ENCODE measurements at places on chromosomes 2 and 18. TPM values are rescaled to one million over a fixed set of nuclear protein-coding genes. Genes with fewer than 3 reads are reported as not detected.

DNA sequence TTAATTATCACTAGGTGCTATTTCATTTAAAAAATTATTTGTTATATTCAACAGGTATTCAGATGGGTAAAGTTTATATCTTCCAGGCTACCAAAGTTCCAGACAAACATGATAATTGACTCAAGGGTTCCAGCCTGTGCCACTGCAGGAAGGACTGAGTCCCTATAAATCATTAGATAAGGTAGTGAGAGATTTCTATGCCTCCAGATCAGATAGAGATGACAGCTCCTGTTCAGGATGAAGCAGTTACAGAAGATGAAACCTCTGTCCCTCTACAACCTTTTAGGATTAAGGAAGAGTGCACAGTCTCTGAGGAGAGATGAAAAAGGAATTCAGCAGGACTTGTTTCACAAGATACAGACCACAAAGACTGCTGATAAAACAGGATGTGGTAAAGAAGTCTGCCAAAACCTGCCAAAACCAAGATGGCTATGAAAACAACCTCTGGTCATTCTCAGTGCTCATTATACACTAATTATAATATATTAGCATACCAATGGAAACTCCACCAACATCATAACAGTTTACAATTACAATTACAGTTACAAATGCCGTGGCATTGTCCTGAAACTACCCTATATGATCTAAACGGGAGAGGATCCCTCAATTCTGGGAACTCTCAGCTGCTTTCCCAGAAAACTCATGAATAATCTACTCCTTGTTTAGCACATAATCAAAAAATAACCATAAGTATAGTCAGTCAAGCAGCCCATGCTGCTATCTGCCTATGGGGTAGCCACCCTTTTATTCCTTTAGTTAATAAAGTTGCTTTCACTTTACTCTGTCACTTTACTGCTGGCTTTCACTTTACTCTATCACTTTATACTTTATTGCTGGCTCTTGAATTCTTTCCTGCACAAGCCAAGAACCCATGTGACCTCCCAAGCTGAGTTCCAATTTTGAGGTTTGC lies 288.5 kb downstream of the PDE11A start:
- peak; percentile 47 for DNase-seq

DNA sequence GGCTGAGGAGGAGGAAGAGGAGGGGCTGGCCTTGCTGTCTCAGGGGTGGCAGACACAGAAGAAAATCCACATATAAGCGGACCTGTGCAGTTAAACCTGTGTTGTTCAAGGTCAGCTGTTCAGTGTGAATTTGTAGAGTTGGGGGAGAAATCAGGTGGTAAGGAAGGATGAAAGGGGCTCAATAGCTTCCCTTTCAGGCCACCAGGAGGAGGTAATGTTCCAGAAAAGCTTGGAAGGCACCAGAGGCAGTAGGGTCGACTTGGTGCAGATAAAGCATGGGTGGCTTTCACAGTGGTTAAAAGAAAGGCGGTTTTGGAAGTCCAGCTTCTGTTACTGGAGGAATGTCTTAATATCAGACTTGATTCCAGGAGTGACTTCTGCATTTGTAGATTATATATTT lies 167.4 kb downstream of the THSD7B start:
- DNase-seq: no peak

- DNase-seq: no peak
Measured at GRCh38 chr2:234099266-234099665, 48.8 kb downstream of the SPP2 start.

DNA sequence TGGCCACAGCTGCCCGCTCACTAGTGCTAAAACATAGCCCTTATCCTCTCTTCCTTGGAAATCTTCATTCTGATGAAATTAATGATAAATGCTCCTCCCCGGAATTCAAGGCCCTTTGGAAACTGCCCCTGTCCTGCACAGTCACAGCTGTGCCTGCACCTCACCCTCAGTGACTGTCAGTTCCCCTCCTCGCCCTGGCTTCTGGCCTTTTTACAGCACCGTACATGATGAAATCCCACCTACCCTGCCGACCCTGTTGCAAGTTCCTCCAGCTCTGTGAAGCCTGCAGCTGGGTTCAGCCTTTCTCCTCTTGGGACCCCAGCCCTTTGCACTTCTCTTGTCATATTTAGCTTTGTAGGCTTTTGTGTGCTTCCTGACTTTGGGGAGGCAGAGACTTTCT lies 48.4 kb downstream of the DCDC2C start:
- no peak for DNase-seq

The SKA1 gene
- 2.9 TPM for total RNA-seq

DNA sequence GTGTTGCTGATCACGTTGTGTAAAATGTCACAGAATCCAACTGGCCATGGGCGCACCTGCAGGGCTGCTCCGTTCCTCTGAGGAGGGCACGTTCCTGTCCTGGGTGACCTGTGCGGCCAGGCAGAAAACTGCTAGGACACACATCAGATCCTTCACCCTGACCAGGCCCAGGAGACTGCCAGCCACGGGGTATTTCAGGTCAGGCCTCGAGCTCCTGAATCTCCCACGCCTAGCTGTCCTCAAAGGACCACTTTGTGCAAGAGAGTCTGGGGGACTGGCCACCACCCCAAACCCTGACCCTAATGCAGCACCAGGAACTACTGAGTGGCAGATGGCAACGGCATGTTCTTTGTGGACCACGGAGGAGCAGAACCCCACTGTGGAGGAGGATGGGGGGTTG lies 11.1 kb downstream of the PRLH start:
- DNase-seq: no peak

GRCh38 chr18:49597157-49597931 lies 35.5 kb downstream of the LIPG start:
- DNase-seq: peak; percentile 32

DNA sequence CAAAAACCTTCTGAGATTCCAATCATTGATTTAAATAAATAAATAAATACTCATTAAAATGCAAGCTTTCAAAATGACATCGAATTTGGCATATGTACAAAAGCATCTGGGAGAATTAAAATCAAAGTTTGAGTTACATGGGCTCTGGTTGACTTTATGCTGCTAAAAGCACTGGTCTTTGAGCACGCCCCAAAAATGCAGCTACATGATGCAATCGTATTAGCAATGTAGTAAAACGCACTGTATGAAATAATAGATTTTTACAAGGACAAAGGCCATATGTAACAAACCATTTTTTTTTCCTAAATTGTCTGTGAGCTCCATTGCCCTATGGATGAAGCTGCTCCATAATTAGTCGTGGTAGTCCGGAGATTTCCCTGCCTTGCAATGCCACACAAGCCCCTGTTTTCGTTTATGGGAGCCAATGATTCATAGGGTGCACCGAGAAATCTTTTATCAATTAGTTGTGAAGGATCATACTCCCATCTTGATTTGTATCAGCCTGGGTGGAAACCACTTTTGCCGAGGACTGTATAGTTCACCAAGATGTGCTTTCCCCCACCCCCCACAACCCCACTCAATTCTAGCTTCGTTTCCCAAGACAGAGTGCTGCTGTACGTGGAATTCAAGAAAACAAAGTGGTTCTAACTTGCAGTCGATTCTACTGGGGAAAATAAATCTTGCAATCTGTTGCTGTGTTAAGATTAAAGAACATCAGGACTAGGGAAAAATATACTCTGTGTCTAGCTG lies 268.4 kb downstream of the IRS1 start:
- DNase-seq: no peak

The CYRIA gene
- total RNA-seq: 1.8 TPM

The EMX1 gene
- not detected for total RNA-seq

The SULT1C3 gene
- total RNA-seq: not detected

DNA sequence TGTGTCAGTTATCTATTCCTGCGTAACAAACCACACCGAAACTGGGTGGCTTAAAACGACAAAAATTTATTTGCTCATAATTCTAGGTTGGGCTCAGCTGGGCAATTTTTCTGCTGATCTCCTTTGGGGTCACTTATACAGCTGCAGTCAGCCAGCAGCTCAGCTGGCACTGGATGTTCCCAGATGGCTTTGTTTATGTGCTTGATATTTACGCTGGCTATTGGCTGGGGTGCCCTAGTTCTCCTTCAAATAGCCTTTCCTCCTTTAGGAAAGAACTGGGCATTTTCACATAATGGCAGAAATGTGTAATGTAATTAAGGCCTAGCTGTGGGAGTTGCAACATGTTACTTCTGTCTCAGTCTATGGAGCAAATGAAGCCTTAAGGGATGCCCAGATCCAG lies 142.2 kb downstream of the B3GNT2 start:
- DNase-seq: no peak

GRCh38 chr18:57542812-57543427 lies 43.6 kb downstream of the FECH start:
- DNase-seq: peak; percentile 57

- DNase-seq: no peak
Measured at GRCh38 chr2:29518646-29519337, 402.6 kb downstream of the ALK start.

The HDAC4 gene
- 23.3 TPM for total RNA-seq

- DNase-seq: peak; percentile 49
Measured at GRCh38 chr2:54528311-54528955, 72.3 kb downstream of the SPTBN1 start.

GRCh38 chr2:240869109-240869955 lies 708 bp downstream of the AGXT start:
- DNase-seq: peak; percentile 64

The SERPINB11 gene
- total RNA-seq: not detected

The EVX2 gene
- under 0.01 TPM for total RNA-seq

DNA sequence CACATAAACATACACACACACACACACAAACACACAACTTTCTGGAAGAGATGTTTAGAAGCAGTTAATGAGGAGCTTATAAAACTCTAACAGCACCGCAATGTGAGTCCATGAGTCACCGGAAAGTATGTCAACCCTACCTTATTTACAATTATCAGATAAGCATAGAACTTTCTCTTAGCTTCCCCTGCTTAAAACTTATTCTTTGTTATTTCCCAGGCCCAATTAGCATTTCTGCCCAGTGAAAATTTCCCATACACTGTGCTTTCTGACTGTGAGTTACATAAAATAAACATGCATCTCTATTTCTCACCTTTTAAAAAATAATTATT lies 737.6 kb downstream of the LRP1B start:
- no peak for DNase-seq

All from osteoblast (primary cell).